ENCODE measurements at places on chromosomes 13 and 19.

GRCh38 chr13:32117701-32118100 is 86.1 kb downstream of the FRY start:
- DNase-seq: no peak

- no peak for DNase-seq
These were observed 386.1 kb upstream of the NBEA start for GRCh38 chr13:34555988-34556387.

DNA sequence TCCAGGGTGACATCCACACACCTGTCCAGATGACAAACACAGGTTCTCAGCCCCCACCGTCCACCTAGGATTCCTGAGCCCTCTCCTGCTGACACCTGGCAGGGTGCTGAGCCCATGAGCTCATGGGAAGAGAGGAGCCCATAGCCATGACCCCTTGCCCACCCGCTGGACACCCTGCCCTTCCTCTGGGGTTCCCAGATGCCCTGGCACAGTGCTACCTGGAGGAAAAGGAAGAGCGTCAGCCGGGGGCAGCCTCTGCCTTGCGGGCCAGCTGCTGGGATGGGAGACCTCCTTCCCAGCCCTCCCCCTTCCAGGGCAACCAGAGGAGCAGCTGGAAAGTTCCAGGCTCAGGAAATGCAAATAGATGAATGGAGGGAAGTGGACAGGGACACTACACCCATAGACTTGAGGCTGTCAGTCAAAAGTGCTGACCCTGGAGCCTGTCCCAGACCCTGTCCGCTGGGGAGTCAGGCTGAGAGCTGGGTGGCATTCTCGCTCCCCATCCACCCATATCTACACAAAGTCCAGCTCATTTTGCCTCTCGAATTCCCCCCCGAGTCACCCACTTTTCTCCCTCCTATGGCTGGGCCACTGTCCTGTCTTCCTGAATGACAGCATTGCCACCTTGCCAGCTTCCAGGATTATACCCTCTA is 12.3 kb upstream of the ARHGEF18 start:
- DNase-seq: no peak

DNA sequence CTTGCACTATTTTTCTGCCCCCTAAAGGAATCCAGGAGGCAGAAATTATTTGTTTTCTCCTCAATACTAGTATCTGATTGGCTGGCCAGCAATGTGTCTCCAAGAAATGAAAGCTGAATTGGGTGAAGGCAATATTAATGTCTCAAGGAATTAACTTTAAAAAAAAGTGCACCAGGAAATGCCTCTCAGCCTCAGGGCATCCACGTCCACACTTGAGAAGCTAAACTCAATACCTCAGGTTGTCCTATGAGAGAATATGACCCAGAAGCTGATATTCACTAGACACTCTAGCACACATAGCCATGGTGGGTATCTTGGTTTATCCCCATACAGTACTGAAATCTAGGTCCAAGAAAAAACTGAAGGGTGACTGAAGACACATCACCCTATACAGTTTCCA is 2.1 kb downstream of the ZNF91 start:
- no peak for DNase-seq
